Uterus (tissue), 4 donors: ENCODE measurements at places on chromosomes 2 and 18. TPM values are rescaled to one million over a fixed set of nuclear protein-coding genes. Genes with fewer than 3 reads are reported as not detected.

The C2orf66 gene
- not detected for total RNA-seq

The APOB gene
- total RNA-seq: not detected

The DSG2 gene
- total RNA-seq: 8.2 TPM

The NLRC4 gene
- 0.26 TPM for total RNA-seq

The SKOR2 gene
- not detected for total RNA-seq

The PKDCC gene
- total RNA-seq: 181 TPM

The VWA3B gene
- not detected for total RNA-seq

The RGPD8 gene
- total RNA-seq: 39.8 TPM

The TOGARAM2 gene
- total RNA-seq: not detected

The CDH7 gene
- 2.8 TPM for total RNA-seq

The CEP68 gene
- 14.1 TPM for total RNA-seq

The ST8SIA3 gene
- total RNA-seq: not detected

The GPR35 gene
- total RNA-seq: 7.9 TPM

The CENPA gene
- total RNA-seq: 2.8 TPM

The HOXD13 gene
- not detected for total RNA-seq

The SAG gene
- 0.07 TPM for total RNA-seq

The SERPINB3 gene
- not detected for total RNA-seq

The REG1B gene
- total RNA-seq: not detected

The TM4SF20 gene
- total RNA-seq: not detected

The FHL2 gene
- total RNA-seq: 45.1 TPM

The EDAR gene
- 0.62 TPM for total RNA-seq

The UCN gene
- total RNA-seq: 2.3 TPM
